ENCODE measurements at places on chromosomes 1 and 21.

DNA sequence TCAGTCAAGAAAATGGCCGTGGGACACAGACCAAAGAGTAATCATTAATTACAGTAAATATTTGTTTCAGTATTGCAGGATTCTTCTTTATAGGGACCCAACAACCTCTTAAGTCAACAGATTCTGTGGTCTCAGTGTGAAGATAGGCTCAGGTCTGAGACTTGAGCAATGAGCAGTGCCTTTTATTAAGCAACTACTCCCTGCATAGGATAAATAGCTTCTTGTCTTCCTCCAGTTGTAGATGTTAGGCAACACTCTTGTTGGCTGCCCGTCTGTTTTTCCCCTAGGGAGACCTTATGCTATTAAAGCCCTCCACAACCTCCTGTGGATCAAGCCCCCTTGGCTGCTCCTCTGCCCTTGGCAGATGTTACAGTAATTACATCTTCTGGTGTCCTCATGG is 1.8 kb upstream of the OMA1 start:
- no peak for DNase-seq

DNA sequence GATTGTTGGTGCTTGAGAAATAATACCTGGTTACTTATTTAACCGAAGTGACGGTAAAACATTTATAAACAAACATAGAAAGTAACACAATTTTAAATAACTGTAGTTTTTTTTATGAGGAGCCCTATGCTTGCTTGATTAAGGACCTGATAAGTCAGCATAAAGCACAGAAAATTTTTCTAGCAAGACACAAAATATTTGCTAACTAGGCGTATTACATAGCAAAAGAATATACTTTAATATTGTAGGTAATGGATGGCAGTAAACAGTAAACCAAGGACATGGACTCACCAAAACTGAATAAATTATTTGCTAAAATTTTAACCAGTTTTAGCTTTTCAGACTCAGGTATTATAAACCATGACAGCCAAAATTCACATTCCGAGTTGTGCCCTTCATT is 90.9 kb downstream of the MAST2 start:
- no peak for DNase-seq

- DNase-seq: no peak
Measured at GRCh38 chr1:152044386-152044785, 7.6 kb upstream of the S100A11 start.

GRCh38 chr1:87594736-87595383 is 266.2 kb downstream of the LMO4 start:
- DNase-seq: no peak

- DNase-seq: no peak
Measured at GRCh38 chr1:21021311-21021710, 155.4 kb downstream of the EIF4G3 start.

- no peak for DNase-seq
Measured at GRCh38 chr1:177229781-177230180, 59.0 kb downstream of the BRINP2 start.

- DNase-seq: peak; percentile 44
Measured at GRCh38 chr21:29077651-29078090, 4.2 kb upstream of the CCT8 start.

DNA sequence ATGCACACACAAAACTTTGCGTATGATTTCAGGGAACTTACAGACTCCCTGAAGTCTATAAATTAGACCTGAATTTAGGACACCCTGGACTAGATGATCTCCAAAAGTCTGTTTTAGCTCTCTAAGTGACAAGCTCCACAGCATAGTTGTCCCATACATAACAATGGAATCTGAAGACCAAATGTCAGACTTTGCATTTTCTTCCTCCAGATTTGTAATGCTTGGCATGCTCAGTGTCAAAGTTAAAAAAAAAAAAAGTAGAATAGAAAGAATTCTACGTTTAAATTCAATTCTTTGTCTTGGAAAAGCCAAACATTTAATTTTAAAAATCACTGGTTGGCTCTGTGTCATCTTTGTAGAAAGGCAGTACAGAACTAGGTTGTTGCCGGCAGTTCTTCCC is 66.7 kb downstream of the OLFML2B start:
- no peak for DNase-seq

DNA sequence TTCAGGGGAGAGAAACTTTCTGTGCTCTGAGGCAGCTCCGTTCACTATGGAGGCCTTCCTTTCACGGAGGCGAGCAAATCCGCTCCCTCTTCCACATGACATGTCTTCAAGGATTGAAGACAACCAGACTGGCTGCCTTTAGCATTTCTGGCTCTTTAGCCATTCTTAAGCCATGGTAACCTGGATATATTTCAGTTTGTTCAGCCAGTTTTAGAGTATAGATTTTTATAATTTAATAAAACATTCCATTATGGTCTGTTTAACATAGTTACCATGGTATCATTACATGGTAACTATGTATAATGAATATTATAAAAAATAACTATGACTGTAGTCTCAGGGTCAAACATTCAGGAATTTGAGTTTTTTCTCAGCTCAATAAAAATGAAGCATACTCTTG is 54.2 kb upstream of the NFIA start:
- DNase-seq: no peak
